Stimulated activated CD4-positive, alpha-beta T cell treated with anti-CD3 and anti-CD28 coated beads, Interleukin-4, amount 100 ng/mL, for 48 hours (primary cell): ENCODE measurements at places on chromosomes 16 and 17.

DNA sequence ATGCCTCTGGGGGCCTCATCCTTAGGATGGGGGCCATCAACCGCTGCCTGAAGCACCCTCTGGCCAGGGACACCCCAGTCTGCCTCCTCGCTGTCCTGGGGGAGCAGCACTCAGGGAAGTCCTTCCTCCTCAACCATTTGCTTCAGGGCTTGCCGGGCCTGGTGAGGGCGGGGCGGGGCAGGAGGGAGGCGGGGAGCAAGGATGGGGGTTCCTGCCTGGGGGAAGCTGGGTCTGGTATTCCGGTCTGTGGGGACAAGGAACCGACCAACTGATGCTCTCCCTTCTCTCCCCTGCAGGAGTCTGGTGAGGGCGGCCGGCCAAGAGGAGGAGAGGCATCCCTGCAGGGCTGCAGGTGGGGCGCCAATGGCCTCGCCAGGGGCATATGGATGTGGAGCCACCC lies 2.0 kb downstream of the RNF112 start:
- no peak for DNase-seq

- no peak for DNase-seq
Observed at GRCh38 chr17:35245196-35245486, 2.3 kb downstream of the SLFN5 start.

DNA sequence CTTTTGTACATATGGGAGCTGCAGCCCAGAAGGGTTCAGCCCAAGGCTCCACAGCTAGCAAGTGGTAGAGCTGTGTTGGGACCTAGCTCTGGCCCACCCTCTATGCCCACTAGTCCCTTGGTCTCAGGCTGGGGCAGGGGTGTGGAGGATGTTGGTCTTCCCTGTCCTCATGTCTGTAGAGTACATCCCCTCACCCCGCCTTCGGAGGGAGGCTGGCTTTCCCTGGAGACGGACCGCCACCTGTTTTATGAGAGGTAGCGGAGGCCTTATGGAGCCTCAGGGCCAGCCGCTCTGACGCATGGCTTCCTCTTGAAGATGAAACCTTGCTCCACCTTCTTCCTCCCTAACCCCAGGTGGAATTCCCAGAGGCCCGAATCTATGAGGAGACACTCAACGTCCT lies 8.4 kb downstream of the TNFAIP1 start:
- DNase-seq = no peak

- peak; percentile 82 for DNase-seq
Observed at GRCh38 chr16:89167425-89167941, 4.1 kb upstream of the CDH15 start.

GRCh38 chr16:373848-374615 lies 3.7 kb upstream of the MRPL28 start:
- no peak for DNase-seq

DNA sequence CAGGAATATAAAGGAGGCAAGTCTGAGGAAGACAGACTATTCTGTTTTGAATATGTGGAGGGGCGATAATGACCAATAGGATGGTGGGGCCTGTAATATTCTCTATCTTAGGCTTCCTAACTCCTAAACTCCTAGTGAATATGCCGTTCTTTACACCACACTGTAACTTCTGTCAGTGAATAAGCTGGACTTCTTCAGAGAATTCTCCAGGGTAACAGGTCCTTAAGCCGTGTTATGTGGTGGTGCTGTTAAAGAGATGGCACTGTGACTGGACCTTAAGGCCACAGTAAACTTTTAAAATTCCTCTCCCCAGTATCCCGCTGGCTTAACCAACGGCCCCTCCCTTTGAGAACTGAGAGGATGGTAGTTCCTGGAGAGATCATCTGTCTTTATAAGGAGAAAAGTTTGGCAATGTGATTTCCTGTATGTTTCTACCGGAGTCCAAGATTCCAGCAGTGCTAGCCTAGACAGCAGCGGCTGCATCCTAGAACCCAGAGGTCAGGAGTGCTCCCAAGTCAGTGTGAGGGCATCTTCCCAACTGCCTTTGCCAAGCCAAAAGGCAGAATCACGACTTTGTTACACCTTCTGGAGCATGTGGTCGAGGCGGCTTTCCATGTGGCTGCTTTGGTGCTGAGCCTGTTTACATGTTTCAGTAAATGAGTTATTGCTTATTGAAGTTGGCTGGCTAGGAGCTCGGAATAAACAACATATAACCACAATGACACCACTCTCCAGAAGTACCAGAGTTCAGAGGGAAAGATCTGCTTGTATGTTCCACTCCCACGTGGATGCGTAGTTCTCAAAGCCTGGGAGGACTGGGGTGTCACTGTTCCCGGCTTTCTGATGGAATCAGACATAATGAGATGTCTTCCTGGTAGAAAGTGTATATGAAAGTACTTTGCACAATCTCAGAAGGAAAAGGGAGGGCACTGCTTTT lies 41.0 kb downstream of the TUBD1 start:
- no peak for DNase-seq
